ENCODE measurements at places on chromosomes 5 and 9.

GRCh38 chr9:1947438-1947837 is 67.7 kb upstream of the SMARCA2 start:
- no peak for DNase-seq

- no peak for DNase-seq
Measured at GRCh38 chr5:17156463-17156862, 61.0 kb upstream of the BASP1 start.

GRCh38 chr5:173829826-173830225 is 58.3 kb upstream of the CPEB4 start:
- no peak for DNase-seq

- no peak for DNase-seq
Measured at GRCh38 chr9:114065304-114065703, 12.8 kb downstream of the AMBP start.

GRCh38 chr5:15215056-15215455 is 284.9 kb upstream of the FBXL7 start:
- no peak for DNase-seq

DNA sequence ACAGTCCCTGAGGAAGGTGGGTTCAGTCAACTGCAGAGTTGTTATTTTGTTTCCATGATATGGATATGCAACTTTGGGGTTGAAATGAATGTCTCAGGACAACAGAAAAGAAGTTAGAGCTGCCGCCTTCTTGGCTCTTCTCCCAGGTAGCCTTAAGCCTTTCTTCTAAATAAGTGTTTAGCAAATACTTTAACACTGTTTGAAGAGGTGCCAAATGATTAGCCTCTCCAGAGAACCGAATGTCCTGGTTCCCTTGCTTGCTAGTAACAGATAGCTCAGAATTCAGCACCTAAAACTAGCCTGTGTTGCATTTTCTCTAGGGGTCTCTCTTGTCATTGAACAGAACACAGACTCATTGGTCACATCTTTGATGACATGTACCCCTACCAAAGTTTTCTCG is 127.7 kb upstream of the PIK3R1 start:
- DNase-seq: no peak

- no peak for DNase-seq
Measured at GRCh38 chr9:91151718-91152095, 210.0 kb downstream of the AUH start.

GRCh38 chr9:131410044-131410491 is 16.2 kb downstream of the PRRC2B start:
- DNase-seq: no peak
